Stomach (tissue), 19 donors: ENCODE measurements at places on chromosomes 16 and 17.

- H3K36me3 ChIP-seq = no peaks in the 10 kb centered on the region
- H3K4me1 ChIP-seq = peaks cover 6% of the 10 kb centered on the region
- no peaks in the 10 kb centered on the region for H3K27me3 ChIP-seq
- no peak overlapping the region for H3K4me3 ChIP-seq
- DNase-seq = no peak
- peak overlapping the region; percentile 67 for H3K27ac ChIP-seq
These were observed 346.6 kb upstream of the TNRC6C start for GRCh38 chr17:77611791-77612502.

- H3K27ac ChIP-seq = no peak overlapping the region
- no peak for DNase-seq
- H3K4me1 ChIP-seq = peaks cover 25% of the 10 kb centered on the region
- H3K4me3 ChIP-seq = no peak overlapping the region
- H3K27me3 ChIP-seq = no peaks in the 10 kb centered on the region
These were observed 7.8 kb downstream of the TSPOAP1 start for GRCh38 chr17:58320570-58321323.

DNA sequence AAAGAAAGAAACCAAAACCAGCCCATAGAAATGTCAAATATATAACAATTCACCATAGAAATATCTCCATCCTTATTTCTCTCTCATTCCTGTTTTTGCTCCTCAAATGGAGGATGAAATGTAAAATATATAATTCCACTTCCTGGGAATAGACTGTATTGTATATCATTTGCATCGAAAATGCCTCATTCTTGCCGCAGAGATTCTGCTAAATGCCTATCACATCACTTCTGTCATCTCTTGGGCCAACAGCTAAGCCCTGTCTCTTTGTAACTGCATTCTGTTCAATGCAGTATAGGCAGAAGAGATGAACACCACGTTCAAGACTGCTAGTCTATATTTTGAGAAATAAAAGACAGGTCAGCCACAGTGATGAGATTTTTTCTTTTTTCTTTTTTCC lies 956.3 kb upstream of the SOX9 start:
- no peaks in the 10 kb centered on the region for H3K27me3 ChIP-seq
- no peaks in the 10 kb centered on the region for H3K36me3 ChIP-seq
- no peaks in the 10 kb centered on the region for H3K4me1 ChIP-seq
- DNase-seq = no peak

- peak overlapping the region; percentile 83 for H3K27ac ChIP-seq
- DNase-seq = no peak
These were observed 65.2 kb downstream of the SNX20 start for GRCh38 chr16:50615891-50616290.

DNA sequence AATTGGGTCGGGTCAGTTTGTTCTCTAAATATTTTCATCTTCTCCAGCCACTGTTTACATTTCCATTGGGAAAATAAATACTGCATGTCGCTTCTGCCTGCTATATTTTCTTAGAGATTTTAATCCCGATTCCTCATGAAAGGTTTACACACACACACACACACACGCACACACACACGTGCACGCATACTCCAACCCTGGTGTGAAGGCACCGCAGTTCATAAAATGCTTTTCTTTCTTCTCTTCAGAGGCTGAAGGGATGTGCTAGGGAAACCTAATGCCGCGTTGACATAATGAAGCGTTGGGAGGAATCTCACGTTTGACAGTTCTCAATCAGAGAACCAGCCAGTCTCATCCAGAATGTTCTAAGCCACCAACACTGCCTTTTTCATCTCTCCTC lies 222.9 kb upstream of the IRX3 start:
- H3K27me3 ChIP-seq = peaks cover 6% of the 10 kb centered on the region
- peaks cover 47% of the 10 kb centered on the region for H3K4me1 ChIP-seq
- DNase-seq = no peak
- no peak overlapping the region for H3K4me3 ChIP-seq
- no peak overlapping the region for H3K27ac ChIP-seq

GRCh38 chr16:30746638-30747175 lies 1.5 kb upstream of the PHKG2 start:
- peaks cover 21% of the 10 kb centered on the region for H3K36me3 ChIP-seq
- H3K4me1 ChIP-seq = peaks cover 23% of the 10 kb centered on the region
- H3K27me3 ChIP-seq = no peaks in the 10 kb centered on the region
- no peak for DNase-seq
